ENCODE measurements at places on chromosomes 6 and 20.

DNA sequence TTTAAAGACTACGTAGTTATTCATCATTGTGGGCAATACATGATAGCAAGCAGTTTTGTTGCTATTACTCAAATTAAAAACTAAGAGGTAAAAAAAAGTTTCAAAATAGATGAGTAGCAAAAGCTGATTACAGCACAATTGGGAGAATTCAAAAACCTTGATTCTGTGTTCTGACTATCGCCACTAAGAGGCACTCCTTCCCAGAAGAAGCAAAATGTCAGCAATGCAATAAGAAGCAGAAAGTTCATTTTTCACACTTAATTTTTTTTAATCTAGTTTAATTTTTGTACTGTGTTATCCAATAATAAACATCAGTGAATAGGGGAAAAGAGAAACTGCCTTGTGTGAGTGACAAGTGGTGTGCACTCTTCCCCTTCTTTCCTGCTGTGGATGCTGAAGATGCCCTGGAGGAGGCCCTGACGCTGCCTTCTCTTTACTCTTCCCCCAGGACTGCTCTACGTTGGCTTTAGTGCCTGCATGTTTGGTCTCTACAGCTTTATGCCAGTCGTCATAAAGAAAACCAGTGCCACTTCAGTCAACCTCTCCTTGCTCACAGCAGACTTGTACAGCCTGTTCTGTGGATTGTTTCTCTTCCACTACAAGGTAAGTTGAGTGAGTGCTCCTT, 263.2 kb upstream of the PLN start:
- DNase-seq, result no peak

- no peak for DNase-seq
Measured at GRCh38 chr6:5566718-5567117, 305.4 kb downstream of the FARS2 start.

GRCh38 chr20:37344506-37345338, 1.2 kb upstream of the SRC start:
- DNase-seq, result no peak

DNA sequence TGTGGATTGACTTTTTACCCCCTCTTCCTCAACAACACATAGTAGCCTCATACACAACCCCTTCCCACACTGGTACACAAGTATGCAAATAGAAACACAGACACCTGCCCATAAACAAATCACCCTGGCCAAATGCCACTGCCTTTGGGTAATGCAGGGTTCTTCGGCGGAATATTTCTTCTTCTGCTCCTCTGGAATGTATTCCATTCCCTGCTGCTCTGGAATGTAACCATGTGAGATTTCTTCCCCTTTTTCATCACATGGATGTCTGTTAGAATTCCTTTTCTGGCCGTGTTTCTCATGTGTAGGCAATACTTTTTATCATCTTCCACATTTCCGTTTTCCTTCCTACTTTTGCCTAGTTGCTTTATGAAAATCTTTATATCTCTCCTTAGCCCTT, 76.1 kb upstream of the TPD52L1 start:
- no peak for DNase-seq

DNA sequence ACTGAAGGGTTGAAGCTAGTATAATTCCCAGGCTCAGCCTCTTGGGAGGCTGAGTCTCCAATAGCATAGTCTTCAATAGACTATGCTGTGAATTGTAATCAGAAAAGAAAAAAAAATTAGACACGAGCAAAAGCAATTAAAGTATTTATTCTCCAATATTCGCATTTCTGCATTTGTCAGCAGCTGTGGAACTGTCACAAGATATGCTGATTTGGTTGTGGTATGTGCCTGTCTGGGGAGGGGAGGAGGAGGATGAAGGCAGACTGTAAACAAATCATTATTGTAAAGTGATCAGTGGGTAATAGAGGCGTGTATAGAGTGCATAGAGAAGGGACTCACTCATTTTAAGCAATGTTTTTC, 10.1 kb upstream of the BICRAL start:
- DNase-seq, result no peak

GRCh38 chr20:44790638-44791393, 19.5 kb downstream of the RIMS4 start:
- no peak for DNase-seq

DNA sequence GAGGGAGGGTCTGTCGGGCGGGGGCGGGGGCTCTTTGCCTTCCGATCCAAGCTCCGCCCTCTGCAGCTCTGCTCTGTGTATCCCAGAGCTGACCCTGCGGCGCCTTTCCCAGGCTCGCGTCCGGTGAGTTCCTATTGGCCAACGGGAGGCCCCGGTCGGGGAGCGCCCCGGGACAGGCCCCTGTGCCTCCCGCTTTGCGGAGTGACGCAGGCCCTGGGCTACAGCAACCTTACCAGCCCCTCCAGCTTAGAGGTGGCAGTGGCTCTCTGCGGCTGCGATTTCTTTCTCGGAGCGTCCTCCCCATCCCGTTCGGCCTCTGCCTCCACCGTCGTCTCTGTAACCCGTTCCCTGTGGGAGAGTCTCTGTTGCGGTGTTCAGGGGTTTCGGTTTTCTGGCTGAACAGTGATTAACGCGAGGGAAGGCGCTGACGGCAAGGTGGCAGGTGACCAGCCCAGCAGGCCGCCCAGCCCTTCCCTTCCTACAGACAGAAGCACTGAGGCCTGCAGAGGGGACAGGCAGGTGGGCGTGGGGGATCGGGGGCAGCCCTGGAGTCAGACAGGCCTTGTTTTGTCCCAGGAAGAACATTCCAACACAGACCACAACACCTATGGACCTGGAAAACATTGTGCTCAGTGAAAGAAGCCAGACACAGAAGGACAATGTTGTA, 18.1 kb upstream of the CEBPB start:
- DNase-seq, result no peak

GRCh38 chr6:40764726-40765125, 177.6 kb upstream of the LRFN2 start:
- DNase-seq, result no peak

GRCh38 chr6:141131616-141132015, 1001.1 kb upstream of the GJE1 start:
- no peak for DNase-seq

- DNase-seq, result no peak
Measured at GRCh38 chr6:121765060-121765459, 329.6 kb downstream of the GJA1 start.

GRCh38 chr20:51284176-51284575, 258.3 kb downstream of the NFATC2 start:
- no peak for DNase-seq

- DNase-seq, result no peak
Measured at GRCh38 chr6:115891111-115891669, 169.5 kb downstream of the FRK start.

GRCh38 chr6:148677594-148678476, 69.0 kb upstream of the UST start:
- DNase-seq, result no peak
